ENCODE measurements at places on chromosomes 6 and 20.
A peak's percentile ranks its signal among the peaks of the same experiment; 100 is the strongest.

- no peak for DNase-seq
These were observed 92.1 kb downstream of the RNF217 start for GRCh38 chr6:125054331-125054730.

GRCh38 chr6:135280375-135281136 lies 99.4 kb downstream of the MYB start:
- DNase-seq: no peak

- peak; percentile 70 for DNase-seq
These were observed 4.8 kb upstream of the SOX4 start for GRCh38 chr6:21588481-21589351.

- DNase-seq: no peak
These were observed 28.1 kb downstream of the ROS1 start for GRCh38 chr6:117397536-117398227.

GRCh38 chr20:53576195-53576580 lies 17.5 kb downstream of the ZNF217 start:
- no peak for DNase-seq

DNA sequence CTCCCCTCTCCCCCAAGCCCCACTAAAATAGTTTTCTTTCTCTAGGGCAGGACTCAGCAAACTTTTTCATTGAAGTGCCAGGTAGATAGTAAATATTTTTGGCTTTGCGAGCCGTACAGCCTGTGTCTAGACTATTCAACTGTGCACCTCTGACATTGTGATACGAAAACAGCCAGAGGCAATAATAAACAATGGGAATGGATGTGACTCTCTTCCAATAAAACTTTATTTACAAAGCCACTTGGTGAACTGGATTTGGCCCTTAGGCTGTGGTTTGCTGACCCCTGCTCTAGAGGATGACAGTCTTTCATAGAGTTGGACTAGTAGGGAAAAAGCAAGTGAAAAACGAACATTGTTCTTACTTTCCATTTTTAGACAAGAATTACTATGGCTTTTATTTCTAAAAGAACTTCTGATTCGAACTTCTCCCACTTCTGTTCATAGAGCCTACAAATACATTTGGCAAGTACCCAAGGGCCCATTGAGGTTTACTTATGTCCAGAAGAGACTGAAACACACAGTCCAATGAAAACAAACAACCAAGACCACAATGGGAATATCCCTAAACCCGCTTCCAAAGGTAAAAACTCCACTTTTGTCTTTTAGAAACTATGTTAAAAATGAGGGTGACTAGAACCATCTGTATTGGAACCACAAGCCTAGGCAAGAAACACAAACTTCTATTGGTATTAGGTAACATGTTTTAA lies 46.4 kb upstream of the CDKAL1 start:
- DNase-seq: no peak

All from neuronal stem cell (in vitro differentiated cells).